SJSA1 (cell line): ENCODE measurements at places on chromosomes 11 and 22.

DNA sequence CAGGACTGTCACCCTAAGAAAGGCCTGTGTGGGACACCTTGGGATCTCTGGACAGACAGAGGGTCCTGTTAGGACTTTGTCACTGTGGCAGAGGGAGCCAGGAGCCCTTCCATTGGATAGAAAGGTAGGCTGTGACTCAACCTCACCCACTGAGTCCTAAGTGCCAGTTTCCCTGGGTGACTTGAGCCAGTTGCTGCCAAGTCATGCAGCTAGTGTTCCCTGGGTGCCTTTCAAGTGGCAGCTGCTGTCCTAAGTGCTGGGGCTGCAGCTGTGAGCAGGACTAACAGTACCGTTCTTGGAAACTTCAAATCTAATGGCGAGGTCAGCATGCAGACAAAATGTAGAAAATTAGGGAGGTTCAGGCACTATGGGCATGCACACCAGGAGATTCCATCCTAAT is 393.7 kb downstream of the TMEM135 start:
- DNase-seq, result no peak

GRCh38 chr22:17334059-17334458 is 35.2 kb upstream of the CECR2 start:
- DNase-seq, result no peak

- DNase-seq, result no peak
Measured at GRCh38 chr11:73430326-73430725, 54.1 kb downstream of the RELT start.

GRCh38 chr22:46696229-46696518 is 41.9 kb downstream of the CERK start:
- DNase-seq, result no peak

- no peak for DNase-seq
Measured at GRCh38 chr11:70824605-70825245, 426.4 kb downstream of the CTTN start.

GRCh38 chr11:41578421-41579051 is 119.1 kb upstream of the LRRC4C start:
- DNase-seq, result peak; percentile 36

- no peak for DNase-seq
Measured at GRCh38 chr11:116093481-116094270, 589.5 kb upstream of the CADM1 start.

DNA sequence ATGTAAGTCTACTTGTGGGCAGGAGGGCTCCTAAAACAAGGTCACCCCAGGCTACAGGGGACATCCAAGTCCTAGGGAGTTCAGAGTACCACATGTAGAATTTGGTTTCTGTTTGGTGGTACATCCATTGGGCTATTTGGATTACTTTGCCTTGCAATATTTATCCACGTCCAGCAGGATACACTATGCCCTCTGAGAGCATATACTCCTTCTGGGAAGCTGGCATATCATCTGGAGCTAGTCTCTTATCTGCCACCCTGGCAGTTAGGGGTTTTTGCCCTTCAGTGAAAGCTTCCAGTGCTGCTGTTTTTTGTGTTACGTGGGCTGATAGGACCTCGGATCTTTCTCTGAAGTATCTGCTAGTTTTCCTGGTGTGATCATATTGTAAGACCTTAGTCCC is 7.3 kb downstream of the LMO2 start:
- DNase-seq, result no peak

GRCh38 chr22:45537734-45538181 is 35.1 kb downstream of the FBLN1 start:
- DNase-seq, result peak; percentile 91

DNA sequence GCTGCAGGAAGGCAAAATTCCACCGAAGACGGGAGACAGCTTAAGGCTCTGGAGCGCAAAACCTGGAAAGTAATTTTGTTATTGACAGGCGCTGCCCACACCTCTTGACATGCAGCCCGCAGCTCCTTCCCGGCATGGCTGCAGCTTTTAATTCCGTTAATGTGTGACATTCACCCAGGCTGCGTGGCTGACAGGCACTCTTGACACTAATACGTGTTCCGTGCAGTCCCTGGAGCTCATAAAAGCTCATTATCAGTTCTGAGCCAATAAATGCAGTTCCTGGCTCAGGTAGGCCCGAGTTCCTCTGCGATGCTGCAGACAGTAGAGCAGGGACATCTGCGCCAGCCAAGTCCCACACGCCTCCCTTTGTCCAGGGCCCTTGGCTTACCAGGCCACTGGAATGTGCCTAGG is 34.8 kb downstream of the TSPAN18 start:
- no peak for DNase-seq

- DNase-seq, result no peak
Measured at GRCh38 chr22:37906364-37907008, 389 bp downstream of the MICALL1 start.

DNA sequence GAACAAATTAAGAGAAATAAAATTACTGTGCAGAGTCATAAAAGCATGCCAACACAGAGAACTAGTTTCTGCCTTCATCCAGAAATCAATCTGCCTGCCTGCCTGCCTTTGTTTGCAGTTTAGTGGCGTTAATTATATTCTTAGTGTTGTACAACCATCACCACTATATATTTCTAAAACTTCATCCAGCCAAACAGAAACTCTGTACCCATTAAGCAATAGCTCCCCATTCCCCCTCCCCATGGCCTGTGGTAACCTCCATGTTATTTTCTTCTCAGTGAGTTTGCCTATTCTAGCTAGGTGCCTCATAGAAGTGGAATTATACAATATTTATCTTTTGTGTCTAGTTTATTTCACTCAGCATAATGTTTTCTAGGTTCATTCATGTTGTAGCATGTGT is 183.2 kb upstream of the TBCEL start:
- DNase-seq, result no peak

DNA sequence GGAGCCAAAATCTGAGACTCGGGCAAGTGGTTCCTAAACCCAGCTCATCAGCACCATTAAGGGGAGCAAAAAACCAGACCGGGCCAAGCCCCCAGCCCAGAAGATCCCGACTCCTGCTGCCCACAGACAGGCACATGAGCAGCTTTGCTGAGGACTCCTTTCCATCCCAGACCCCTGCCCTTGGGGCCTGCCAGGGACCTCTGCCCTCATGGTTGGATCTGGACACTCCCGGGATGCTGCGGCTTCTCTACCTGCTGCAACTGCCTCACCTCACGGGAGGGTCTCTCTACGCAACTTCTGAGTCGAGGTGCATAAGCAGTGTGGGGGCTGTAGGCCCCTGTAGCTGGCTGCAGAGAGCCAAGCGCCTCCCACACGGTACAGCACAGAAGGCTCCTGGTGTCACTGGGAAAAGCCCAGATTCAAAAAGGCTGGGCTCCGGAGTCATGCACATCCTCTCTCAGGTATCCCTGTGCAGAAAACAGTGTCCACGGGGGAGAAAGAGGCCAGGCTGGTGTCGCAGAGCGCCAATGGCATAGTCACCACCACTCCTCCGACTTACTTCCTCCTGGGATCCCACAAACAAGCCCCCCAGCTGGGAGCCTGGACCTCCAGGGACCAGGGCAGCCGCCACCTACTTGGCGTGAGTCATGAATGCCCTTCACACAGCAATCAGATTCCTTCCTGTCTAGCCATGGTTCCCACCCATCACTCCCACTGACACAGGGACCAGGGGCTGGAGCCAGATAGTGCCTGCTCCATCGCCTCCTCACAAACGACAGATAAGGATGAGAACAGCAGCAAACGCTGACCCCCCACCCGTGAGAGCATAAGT is 122.1 kb downstream of the BCR start:
- DNase-seq, result peak; percentile 77

DNA sequence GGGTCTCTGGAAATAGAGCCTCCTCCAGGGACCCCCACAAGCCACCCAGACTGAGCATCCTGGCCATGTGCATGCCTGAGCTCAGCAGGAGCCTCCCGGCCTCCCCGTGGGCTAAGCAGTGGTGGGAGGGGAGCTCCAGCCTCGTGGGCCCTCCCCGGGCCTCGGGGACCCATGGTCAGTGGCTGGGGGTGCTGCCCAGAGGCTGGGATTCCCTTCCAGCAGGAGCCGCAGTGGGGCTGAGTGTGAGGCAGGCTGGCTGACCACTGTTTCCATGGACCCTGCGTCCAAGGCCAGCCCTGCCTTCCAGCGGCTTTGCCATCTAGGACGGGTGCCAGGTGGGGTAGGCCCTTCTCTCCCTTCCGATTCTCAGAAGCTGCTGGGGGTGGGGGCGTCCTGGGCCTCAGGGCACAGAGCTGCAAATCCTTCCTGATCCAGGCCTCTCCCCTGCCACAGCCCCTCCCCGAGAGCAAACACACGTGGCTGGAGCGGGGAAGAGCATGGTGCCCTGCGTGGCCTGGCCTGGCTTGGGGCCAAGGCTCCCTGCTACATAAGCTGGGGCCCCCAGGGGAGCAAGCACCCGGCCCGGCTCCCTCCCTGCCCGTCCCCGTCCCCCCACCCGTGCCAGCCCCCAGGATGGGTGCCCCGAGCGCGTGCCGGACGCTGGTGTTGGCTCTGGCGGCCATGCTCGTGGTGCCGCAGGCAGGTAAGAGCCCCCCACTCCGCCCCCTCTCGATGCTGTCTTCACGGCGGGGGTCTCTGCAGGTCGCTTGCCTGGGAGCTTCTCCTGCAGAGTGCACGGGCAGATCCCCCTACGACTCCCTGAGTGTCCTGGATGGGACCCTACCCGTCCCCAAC is at the start of gene MUC5B:
MUC5B (plus strand) TSS at position 576 of the 855 bp plus-strand sequence; CDS start at position 634, 58 bp downstream.
- DNase-seq, result no peak

GRCh38 chr22:20431511-20432192 is 6.0 kb downstream of the SCARF2 start:
- DNase-seq, result no peak

DNA sequence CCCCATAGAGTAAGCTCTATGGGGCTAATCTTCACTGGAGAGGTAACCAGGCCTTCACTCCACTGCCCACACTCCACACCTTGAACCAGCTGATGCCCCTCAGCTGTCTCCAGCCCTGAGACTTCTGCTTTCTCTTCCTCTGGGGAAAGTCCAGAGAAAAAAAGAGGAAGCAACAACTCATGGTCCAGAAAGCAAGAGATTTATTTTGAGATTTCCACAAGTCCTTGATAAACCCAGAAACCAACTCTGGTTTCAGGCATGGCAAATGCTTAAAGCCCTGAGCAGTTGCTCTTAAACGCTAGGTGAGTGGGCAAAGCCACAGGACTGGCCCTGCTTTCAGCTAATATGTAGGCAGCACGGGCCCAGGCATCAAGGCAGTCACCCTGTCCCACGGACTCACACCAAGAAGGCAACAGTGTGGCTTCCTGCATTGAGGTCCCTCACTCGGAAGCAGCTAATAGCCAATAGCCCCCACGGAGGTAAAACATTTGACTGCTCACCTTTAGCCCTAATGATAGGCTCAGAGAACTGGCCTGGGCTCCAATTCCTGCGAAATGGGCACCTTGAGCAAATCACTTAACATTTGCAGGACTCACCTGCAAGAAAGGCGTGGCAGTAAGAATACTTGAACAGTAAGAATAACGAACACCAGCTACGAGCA is 4.3 kb downstream of the CYB561A3 start:
- DNase-seq, result no peak

DNA sequence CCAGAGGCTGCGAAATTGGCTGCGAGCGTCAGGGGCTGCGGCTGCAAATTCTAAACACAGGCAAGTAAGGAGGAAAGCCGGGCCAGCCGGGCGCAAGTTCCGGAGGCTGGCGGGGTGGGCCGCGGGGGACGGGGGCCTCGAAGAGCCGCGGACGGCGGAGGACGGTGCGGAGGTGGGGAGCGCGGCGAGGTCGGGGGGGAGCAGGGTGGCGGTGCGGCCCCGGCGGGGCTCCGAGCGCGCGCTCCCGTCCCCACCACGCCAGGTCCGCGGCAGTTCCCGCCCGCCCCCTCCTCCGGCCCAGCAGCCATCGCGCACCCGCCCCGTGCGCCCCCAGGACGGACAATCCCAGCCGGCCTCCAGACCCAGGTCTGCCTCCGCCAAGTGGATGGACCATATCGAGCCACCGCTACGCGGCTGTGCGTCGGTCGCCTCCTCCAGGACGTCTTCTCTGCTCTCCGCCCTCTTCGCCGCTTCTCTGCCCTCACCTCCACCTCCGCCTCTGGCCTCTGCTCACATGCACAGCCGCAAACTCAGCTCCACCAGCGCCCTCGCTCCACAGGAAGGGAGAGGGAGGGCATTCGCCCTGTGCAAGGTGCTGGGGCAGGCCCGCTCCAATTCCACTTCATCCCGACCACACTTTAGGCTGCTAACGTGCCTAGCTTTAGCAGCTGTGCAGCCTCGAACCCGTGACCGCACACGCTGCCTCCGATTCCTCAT is 7.2 kb downstream of the ELFN2 start:
- no peak for DNase-seq

DNA sequence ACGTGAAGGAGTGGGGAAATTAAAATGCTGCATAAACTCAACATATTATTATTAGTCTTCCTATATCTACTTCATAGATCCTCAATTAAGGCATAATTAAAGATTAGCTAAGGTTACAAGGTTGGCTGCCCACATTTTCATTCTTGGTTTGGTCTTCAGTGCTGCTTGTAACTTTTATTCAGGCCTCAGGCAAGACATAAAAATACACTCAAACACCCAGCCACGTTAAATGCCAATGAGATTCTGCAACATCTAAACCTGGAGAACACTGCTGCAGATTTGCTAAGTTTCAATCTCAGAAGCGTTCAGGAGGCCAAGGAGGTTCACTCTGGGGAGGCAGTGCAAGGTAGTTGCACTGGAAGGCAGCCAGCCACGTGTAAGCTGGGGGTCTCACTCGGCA is 358.7 kb upstream of the NARS2 start:
- DNase-seq, result no peak

GRCh38 chr11:69153661-69154060 is 2.1 kb upstream of the SMIM38 start:
- DNase-seq, result peak; percentile 81

DNA sequence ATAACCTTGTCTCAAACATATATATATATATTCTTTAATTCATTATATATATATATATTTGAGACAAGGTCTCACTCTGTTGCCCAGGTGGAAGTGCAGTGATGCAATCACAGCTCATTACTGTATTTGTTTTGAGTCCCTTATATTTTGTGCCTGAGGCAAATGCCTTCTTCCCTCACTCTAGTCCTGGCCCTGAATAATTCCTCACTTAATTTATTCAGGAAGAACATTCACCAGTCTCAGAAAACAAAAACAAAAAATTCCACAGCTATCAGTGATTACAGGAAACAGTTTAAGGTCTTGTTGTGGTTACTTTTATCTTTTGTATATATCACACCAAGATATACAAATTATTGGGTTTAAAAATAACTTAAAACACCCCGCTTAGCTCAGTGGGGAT is 155.7 kb downstream of the CWF19L2 start:
- DNase-seq, result no peak

GRCh38 chr11:5239046-5239445 is 4.8 kb upstream of the HBD start:
- DNase-seq, result no peak
